ENCODE measurements at places on chromosomes 16 and 17.

DNA sequence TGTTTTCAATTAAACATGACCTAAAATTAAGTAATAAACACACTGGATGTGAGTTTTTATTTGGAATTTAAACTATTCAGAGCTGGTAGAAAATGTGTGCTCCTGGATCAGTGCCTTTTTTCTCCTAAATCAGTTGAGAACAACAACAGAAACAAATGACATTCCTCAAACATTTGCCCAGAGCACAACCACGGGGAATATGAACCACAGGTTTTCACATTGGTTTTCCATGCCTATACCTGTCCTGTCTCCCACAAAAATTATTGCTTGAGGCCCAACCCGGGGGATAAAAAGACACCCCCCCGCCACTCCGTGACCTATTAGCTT lies 6.8 kb downstream of the HSBP1 start:
- no peak for DNase-seq

DNA sequence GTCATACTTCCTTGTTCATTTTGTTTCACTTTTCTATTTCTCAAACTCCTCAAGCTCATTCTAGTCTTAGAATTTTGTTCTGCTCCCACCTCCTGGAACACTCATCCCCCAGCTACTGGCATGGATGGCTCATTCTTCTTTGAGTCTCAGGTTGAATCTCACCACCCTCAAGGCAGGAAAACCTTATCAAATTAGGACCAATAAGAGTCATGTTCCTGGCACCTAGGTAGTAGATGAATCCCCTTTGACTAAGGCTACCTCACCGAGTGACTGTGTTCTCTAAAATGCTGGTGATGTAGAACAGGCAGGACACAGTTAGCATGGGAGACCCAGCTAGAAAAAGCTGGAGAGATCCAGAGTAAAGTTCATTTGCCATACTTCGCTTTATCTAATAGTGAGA lies 1050.8 kb upstream of the EEF2KMT start:
- DNase-seq = no peak

- DNase-seq = no peak
These were observed 1.2 kb downstream of the TRIM65 start for GRCh38 chr17:75895370-75896155.

- no peak for DNase-seq
These were observed 6.9 kb downstream of the KRT31 start for GRCh38 chr17:41390411-41390938.

- no peak for DNase-seq
These were observed 21.8 kb downstream of the NMRAL1 start for GRCh38 chr16:4452674-4453073.

- DNase-seq = no peak
These were observed 269.0 kb downstream of the WWOX start for GRCh38 chr16:78368121-78369102.

- DNase-seq = no peak
These were observed 3.7 kb downstream of the VAMP2 start for GRCh38 chr17:8159032-8159400.

DNA sequence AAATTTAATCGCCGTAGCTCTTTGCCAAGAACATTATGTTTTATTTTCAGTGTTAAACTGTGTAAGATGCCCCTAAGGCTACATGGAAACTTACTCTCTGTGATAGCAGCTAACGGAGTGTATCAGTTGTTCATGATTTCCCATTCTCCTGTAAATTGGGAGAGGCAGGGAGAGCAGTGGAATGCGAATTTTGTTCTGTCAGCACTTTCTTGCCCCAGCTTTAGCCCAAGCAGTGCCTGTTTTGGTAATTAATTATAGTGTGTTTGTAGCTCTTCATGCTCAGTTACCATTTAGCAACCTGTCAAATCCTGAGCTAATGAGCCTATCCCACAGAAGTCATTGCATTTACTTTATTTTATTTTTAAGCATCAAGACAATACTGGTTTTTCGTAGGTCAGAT lies 475.1 kb upstream of the RBFOX1 start:
- no peak for DNase-seq

- no peak for DNase-seq
These were observed 28.7 kb downstream of the B9D1 start for GRCh38 chr17:19333736-19334290.

GRCh38 chr17:2735896-2736295 lies 13.6 kb downstream of the CCDC92B start:
- no peak for DNase-seq

DNA sequence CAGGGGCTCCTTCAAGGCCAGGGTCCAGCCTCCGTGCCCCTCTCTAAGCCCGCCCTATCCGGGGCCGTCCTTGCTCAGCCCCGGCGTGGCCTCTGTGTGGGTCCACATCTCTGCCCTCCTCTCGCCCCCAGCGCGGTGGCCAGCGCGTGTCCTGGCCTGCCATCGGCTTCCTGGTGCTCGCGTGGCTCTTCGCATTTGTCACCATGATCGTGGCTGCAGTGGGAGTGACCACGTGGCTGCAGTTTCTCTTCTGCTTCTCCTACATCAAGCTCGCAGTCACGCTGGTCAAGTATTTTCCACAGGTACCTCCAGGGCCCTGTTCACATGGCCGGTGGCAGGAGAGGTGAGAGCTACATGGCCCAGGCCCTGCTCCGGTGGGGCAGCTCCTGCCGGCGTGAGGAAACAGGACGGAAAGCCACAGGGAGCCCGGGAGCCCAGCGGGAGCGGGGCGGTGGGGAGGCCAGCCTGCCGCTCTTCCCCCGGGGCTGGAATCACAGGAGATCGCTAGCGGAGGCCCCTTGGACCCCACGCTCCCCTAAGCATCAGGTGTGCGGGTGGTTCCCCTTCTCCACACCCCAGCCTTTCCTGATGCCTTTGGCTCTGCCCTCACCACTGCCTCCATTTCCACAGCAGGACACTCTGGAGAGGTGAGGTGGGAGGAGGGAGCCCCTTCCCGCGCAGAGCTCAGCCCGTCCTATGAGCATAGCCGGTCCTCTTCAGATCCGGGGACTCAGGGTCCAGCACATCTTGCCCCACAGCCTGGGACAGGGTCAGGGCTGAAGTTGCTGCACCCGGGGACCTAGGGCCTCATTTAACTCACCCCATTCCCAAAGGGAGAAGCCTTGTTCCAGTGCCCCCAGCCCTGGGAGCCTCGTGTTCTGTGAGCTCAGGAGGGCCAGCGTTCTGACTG lies 10.2 kb downstream of the TAX1BP3 start:
- DNase-seq = no peak

DNA sequence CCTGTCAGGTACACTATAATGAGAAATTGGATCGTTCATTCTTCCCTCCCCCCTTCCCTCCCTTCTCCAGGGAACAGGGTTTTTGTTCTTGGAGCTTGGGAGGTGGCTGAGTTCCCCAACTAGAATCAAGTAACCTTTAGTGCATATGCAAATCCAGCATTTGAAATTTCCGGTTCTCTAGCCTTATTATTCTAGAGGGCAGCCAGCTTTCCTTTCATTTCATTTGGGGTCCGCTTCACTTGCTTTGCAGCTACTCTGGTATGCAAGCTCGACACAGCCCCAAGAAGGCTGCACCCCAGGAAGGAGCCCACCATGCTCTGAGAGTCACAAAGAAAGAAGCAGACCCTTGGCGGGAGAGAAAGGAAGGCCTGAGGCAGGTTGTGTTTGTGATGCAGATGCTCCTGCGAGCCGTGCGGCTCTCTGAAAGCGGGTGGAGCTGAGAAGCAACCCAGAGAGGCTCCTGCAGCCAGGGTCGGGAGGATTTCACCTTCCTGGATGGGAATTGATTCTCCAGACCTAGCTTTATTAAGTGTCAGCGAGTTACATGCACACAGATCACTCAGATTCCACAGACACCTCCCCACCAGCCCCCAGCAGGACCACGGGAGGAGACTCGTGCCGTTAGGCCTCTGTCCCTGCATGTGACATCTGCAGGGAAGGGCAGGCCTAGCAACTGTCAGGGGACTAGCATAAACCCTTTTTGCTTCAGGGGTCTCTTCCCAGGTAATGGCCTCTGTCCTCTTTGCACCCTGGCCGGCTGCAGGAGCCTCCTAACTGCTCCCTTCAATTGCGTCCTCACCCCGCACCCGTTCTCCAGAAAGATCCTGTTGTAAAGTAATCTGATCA lies 34.5 kb downstream of the PMM2 start:
- DNase-seq = no peak

GRCh38 chr17:83004791-83005380 lies 74.5 kb upstream of the METRNL start:
- DNase-seq = no peak
